ENCODE measurements at places on chromosomes 3 and 15. TPM values are rescaled to one million over a fixed set of nuclear protein-coding genes. Genes with fewer than 3 reads are reported as not detected.

- no peak for DNase-seq
Observed at GRCh38 chr3:30733696-30734095, 127.3 kb downstream of the TGFBR2 start.

DNA sequence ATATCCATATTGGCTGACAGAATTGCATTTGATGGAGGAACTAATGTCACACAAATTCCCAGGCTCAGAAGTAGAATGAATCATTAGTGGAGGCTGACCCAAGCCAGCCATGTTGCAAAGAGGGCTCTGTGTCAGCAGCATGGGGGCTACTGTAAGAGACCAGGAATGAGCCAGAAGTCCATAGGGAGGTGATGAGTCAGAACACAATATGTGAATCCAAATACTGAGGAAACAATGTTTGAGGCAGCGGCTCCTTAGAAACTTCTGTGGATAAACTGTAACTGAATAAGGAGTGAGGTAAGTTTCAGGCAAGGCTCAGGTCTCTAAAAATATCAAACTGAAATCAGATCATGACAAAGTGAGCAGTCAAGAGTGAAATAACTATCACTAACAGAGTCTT, 170.7 kb downstream of the WDR72 start:
- peak; percentile 41 for DNase-seq

GRCh38 chr3:169673521-169673920, 10.0 kb upstream of the MECOM start:
- no peak for DNase-seq

DNA sequence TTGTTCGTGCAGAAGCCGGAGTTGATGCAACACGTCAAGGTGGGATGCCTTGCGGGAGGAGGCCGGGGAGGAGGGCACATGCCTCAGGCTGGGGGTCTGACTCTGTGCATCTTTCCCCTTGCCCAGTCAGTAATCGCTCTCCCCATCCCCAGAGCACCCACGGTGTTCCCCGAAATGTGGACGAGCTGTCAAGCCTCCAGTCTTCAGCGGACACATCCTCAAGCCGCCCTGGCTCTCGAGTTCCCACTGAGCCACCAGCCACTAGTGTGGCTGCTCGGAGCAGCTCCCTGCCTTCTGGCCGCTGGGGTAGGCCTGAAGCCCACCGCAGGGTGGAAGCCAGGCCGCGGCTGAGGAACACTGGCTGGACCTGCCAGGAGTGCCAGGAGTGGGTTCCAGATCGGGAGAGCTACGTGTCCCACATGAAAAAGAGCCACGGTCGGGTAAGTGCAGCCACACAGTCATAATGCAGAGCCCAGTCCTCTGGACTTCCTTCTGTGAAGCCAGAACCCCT, 18.7 kb upstream of the ALPK3 start:
- DNase-seq, result no peak

DNA sequence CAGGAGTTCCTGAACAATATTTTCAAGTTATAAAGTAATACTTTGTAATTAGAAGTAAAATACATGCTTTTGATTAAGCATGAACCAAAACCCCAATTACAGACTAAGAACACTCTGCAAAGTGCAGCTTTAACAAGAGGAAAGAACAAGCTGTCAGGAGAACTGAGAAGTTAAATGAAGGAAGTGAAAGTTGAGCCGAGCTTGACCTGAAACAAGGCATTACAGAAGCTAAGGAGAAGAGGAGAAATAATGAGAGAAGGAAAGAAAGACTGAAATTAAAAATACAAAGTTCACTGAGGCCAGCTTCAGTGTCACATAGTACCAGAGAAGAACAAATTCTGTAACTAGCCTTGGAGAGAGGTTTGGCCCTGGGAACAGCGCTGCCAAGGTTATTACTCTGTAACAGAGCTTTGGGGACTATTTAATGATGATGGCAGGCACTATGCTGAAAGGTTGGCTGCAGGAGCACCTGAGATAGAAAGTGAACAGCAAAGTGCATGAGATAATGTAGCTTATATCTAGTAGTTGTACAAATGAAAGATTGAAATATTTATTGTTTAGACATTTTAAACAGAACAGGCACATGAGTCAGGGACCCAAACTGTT, 241.9 kb upstream of the PEX5L start:
- DNase-seq, result no peak

DNA sequence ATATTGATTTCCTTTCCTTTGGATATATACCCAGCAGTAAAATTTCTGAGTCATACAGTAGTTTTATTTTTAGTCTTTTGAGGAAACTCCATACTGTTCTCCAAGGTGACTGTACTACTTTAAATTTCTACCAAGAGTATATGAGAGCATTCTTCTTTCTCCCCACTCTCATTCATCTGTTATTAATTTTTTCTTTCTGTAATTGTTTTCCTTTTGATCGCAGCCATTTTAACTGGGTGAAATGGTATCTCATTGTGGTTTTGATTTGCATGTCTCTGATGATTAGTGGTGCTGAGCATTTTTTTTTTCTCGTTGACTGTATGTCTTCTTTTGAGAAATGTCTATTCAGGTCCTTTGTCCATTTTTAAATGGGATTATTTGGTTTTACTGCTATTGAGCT, 18.3 kb upstream of the VGLL3 start:
- DNase-seq, result no peak

The ARGFX gene
- total RNA-seq, result not detected

The ZSCAN2 gene
- 7.4 TPM for total RNA-seq

All from bronchial epithelial cell (primary cell).